ENCODE measurements at places on chromosomes 5 and 9.

DNA sequence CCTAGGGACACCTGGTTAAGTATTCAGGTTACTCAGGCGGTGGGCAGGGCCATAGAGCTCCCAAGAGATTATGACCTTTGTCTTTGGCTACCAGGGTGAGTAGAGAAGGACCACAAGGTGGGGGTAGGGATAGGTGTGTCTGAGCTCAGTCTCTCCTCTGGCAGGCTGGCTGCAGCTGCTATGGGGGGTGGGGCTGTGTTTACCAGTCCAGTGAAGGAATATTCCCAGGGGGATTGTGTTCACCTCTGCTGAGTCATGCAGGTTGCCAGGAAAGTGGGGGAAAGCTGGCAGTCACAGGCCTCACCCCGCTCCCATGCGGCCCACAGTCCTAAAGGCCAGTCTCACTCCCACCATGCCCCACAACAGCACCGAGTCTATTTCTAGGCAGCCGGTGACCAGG, 53.6 kb upstream of the POU5F2 start:
- no peak for DNase-seq

GRCh38 chr9:70135176-70135575, 91.5 kb downstream of the MAMDC2 start:
- no peak for DNase-seq

DNA sequence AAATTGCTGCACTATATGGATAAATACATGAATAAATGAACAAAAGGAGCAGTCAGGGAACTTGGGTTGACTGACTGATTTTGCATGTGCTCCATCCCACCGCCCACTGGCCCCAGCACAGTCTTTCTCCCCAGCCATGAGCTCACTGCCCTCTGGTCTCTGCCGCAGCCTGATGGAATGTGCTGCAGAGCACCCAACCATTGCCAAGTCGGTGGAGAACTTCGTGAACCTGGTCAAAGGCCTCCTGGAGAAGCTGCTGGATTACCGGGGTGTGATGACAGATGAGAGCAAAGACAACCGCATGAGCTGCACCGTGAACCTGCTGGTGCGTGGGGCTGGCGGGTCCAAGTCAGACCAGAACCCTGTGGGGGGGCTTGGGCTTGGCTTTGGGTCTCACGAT, 53.9 kb upstream of the INSYN2B start:
- no peak for DNase-seq

GRCh38 chr5:135535820-135536801, at the start of gene NEUROG1:
NEUROG1 (minus strand) TSS chr5:135535964; CDS start chr5:135535690, 274 bp downstream.
- DNase-seq: peak; percentile 73

DNA sequence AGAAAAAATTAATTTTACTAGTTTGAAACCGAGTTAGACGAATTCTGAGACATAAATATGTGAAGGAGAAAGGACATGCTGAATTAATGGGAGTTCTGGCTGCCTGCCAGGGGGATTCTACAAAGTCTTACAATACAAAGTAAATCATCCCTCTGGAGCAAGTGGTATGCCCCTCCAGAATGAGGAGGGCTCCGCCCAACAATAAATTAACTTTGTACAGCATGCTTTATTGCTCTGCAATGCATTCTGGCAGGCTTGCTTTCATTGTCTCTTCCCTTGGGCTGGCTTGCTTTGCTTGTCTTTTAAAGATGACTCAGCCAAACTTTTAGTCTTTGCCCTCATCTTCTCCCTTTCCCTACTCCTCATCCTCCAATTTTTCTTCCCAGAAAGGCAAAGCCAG, 11.7 kb upstream of the PCDHB1 start:
- no peak for DNase-seq

- DNase-seq: no peak
These were observed 3.9 kb downstream of the CSNK1G3 start for GRCh38 chr5:123515904-123516303.

- no peak for DNase-seq
These were observed 7.8 kb upstream of the MSANTD3 start for GRCh38 chr9:100419166-100419565.

DNA sequence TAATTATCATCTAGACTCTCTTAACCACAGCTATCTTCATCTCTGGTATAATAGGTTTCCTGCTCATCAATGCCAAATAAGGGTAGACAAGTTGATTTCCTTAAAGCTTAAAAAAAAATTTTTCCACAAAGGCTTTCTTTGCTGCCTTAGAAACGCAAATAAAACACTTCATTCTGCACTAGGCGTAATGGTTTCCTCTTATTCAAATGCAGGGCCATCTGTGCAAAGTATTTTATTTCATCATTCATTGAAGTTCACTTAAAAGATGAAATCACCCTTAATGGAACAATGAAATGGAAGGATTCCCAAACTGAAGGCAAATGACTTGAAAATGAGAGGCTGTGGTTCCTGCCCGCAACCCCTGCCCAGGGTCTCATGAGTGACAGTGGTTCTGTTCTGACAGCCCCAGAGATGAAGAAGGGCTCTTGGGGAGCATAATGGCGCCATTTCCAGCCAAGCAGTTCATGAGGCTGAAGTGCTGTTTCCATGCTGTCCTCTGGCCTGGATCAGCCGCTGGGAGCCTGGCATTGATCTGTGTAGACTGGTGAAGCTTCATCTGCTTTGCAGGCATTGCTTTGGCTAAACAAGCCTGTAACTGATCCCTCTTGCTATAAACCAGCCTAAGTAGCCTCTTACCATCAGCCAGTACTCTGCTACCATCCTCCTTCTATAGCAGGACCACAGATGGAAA, 276.9 kb upstream of the WWC1 start:
- no peak for DNase-seq

DNA sequence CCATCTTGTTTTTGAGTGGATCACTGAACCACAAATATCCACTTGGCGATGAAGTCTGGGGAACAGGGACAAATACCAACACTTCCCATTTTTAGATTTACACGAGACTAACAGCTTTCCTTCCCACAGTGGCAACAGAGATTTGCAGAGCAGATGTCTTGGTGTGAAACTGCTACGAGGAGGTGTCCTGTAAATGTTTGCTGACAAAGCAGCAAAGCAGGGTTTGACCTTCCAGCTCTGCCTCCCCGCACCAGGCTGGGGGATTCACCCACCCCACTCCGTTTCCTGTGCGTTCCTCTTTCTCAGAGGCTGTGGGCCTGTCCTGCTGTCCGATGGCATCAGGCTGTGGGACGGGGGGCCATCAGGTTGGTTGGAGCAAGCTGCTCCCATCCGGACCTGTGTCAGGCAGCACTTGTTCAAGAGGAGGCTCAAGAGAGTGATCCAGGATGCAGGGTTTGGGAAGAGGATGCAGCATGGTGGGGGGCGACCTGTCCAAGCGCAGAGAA, 693 bp upstream of the RGS3 start:
- no peak for DNase-seq

DNA sequence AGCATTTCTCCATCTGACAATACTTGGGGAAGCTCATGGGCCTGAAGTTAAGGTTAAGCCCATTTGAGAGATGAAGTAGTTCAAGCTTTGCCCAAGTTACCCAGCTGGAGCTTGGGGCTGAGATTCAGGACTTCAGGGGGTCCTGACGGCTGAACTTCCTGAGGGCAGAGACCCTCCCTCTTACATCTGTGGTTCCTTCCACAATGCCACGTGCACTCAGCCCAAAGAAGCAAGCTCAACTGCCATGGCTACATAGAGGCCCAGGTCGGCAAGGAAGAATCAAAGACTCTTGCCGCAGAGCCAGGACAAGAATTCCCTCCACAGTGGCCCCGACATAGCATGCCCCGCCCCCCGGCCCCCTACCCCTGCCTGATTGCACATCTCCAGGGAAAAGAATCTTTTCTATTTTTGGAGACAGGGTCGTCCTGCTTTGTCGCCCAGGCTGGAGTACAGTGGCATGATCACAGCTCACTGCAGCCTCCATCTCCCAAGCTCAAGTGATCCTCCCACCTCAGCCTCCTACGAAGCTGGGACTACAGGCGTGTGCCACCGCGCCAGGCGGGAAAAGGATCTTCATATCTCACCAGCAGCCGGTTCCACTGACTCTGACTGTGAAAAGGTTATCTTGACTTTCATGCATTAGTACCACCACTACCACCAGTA, 9.2 kb downstream of the PHF19 start:
- no peak for DNase-seq

- DNase-seq: no peak
These were observed 7.0 kb downstream of the NOTCH1 start for GRCh38 chr9:136538599-136539426.

DNA sequence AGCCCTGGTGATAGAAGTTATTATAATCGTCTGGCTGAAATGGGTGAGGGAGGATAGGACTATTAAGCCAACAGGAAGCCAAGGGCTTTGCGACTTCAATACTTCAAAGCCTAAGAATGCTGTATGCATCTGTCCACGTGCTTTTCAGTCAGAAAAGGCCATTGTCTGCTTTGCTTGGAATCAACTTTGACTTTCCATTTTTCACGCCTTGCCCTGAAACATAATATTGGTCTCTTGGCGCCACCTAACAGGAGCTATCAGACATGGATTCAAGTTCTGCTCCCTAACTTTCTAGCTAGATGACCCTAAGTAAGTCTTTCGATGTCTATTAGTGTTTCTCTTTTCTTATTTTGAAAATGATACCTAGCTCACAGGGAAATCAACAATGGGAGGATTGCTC, 572.6 kb downstream of the TLR4 start:
- no peak for DNase-seq

DNA sequence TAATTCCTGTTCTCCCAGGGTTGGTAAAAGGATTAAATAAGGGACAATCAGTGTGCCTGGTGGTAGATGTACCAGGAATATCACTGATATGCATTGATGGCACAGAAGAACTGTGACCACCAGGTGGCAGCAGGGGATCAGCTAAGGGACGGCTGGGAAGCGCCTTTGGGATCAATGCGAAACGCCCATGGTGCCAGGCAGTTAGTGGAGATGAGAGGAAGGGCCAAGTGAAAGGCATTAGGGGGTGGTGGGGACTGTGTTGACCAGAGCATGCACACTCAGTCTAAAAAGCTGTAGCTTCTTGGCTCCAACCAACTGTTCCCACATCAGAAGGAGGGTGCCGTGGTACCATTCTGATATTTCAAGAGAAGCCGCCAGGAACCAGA, 55.6 kb downstream of the ARHGEF37 start:
- no peak for DNase-seq

- DNase-seq: no peak
These were observed 35.6 kb downstream of the DAB2IP start for GRCh38 chr9:121686930-121687541.

GRCh38 chr5:14187660-14188059, 44.5 kb downstream of the TRIO start:
- DNase-seq: no peak

DNA sequence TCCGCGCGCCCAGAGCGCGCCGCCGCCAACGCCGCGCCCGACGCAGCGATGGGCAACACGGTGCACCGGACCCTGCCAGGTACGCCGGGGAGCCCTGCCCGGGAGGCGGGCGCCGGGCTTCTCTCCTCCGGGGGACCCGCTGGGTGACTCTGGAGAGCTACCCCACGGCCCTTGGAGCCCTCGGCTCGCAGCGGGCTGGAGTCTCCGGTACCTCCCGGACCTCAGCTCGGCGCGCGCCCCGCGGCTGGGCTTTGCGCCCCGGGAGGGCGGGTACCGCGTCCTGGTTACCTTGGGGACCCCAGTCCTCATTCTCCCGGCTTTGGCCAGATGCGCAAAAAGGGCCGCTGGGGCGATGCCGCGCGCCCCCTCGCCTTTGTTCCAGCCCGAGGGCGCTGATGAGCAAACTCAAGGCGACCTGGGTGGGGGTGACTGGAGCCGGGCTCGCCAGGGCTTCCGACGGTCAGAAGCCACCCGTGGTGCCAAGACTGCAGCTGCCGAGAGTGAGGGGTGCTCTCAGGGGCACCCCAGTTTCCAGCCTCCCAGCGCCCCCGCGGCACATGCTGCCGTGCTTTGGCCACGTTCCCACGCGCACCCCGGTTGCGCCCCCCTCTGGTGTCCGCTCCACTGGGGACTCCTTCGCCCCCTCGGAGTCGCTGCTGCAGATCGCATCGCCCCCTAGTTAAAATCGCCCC, 442 bp downstream of the NEURL1B start:
- DNase-seq: no peak

- no peak for DNase-seq
These were observed 116.7 kb upstream of the HAPLN1 start for GRCh38 chr5:83837265-83837907.

DNA sequence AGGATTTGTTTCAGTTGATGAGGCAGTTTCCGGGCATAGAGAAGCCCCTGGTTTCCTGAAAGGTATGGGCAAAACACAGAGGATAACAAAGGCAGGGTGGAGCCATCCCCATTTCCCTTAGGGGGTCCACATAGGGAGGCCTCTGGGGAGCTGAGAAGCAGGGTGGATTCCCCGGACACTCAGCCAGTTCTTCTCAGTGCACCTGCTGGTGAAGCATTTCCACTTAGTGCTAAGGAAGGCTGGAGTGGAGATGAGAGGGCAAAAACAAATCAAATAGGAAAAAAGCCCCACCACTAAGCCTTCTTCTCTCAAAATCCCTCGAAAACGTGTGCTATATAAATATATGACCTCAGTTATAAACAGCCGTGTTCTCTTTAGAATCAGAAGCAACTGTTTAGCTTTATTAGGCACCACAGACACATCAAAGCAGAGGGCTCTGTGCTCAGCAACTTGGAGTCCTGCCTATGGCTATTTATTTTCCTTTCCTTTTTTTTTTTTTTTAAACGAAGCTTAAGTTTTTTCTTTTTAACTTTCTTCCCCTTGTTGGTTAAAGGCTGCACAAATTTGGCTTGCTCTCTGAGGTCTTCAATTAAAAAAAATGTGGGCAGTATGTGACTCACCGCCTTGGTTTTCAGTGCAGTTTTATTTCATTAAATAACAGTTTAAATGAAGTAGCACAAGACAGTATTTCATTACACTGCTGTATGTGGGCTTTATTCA, 67.7 kb downstream of the PRDM6 start:
- no peak for DNase-seq

GRCh38 chr5:151772029-151772845, 483 bp downstream of the G3BP1 start:
- peak; percentile 82 for DNase-seq

DNA sequence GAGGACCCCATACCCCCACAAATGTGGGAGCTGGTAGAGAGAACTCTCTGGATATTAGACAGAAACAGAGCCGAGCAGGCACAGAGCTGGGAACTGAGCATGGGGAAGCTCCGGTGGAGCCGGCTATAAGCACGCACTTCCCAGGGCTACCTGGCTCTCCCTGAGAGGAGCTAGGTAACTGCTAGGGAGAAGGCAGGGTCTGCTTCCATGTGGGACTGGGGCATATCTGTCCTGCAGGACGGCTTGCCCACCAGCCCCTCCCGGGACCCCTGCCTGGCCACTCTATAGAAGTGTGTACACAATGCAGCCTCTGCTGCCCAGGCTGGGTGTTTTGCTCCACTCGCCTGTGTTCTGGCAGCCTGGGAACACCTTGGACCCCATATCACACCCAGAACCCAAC, 1537.0 kb upstream of the CDH9 start:
- DNase-seq: no peak

- no peak for DNase-seq
These were observed 265.4 kb upstream of the KLF9 start for GRCh38 chr9:70679845-70680244.

DNA sequence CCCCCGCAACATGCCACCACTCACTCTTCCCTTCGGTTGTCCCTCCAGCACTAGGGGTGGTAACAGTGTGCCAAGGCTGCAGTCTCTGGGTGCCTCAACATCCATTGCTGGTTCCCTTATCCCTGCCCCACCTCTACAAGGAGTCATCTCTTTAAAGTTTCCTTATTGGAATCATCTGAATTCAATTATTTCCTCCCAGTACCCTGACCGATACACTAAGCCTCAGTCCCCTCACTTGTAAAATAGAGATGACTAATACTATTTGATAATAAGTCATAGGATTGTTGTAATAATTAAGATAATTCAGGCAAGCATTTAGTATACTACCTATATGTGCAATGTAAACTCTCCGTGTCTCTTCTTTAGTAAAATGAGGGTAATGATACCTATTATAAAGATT, 352.5 kb downstream of the ENC1 start:
- peak; percentile 64 for DNase-seq

GRCh38 chr9:76657265-76657664, 107.0 kb upstream of the PCA3 start:
- no peak for DNase-seq

Measured in suprapubic skin (tissue), 4 donors.